ENCODE measurements at places on chromosomes 6 and 20.

DNA sequence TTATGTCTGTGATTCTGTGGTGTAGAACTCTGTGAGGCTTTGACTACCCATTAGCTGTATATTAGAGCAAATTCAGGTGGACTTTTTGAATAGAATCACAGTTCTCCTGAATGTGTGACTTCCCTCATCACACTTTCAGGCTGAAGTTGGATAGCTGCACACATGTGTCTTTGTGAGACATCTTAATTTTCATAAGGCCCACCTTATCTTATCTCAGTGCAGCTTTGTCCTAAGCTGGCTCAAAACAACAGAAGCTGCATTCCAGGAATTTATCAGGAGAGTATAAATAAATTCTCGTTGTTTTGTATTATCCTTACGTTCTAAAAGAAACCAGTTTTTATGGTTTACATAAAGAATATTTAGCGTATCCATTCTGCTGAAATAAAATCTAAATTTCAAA is 26.2 kb upstream of the SLC35D3 start:
- no peak for DNase-seq

DNA sequence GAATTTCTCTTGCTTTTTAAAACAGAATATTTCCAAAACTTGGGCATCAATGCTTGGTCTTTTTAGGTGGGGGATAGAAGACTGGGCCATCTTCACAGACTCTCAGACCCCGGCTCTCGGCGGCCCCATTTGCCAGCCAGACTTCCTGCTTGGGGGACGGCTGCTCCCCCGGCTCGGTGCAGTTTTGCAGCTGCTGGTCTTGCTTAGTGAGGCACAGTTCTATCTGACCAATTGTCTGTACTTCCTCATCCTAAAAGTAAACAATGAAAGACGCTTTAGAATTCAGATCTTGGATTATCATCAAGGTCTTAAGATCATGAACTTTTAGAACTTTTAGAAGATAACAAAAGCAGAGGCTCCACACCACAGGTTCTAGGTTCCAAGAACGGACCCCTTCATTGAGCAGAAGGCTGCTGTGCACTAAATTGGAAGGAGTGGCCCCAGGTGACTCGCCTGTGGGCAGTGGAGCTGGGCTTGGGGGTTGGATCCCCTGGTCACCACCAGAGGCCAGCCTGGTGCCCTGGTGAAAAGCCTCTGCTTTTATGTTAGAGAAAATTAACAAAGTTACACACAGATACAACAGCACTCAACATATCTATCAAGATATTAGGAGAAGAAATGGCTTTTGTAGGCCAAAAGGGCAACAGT is 26.7 kb downstream of the RNASET2 start:
- no peak for DNase-seq

DNA sequence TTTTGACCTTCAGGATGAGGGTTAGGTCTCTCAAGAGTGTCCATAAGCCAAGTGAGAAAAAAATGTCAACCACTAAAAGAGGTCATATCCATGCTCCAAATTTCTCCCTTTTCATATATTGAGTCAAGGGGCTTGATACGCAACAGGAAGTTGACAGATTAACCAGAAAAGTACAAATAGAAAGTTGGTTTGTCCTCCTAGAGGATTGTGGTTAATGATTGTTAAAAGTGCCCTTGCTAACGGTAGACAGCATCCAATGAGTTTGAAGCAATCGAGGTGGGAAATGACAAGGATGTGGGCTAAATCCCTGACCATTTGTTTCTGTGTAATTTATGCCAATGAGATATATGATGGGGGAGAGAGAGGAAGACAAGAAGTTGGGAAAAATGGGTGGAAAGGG is 18.1 kb upstream of the HBS1L start:
- DNase-seq = no peak

DNA sequence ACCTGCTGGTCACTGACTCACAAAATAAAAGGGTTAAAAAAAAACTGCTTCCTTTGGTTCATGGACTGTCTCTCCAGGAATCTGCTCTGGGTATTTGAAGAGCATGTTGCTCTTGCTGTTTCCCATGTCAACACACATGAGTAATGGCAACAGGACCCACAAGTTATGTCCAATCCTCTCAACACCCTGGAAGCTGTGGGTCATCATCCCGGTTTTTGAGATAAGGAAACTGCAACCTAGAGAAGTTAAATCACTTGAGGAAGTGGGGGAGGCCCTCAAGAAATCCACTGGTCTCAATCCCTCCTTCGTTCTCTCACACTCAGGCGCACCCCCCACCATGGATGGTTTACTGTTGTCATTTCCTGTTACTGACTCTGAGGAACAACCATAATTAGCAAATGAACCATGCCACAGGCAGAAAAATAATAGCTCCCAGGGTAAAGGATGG is 12.4 kb downstream of the MAP1LC3A start:
- DNase-seq = no peak

DNA sequence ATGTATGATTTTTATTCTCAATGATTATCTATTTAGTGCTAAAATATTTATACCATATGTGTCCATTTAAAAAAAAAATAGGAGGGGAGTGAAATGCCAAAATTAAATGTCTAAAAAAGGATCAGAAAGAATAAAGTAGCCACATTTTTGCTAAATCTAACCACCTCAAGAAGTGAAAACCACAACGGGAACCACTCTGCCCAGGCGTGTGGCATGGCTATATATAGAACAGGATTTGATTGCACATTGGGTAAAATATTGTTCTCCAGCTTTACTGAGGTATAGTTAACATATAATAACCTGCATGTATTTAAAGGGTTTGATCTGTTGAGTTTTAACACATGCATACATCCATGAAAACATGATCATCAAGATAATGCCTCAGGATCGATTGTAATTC is 19.0 kb upstream of the AFDN start:
- no peak for DNase-seq

DNA sequence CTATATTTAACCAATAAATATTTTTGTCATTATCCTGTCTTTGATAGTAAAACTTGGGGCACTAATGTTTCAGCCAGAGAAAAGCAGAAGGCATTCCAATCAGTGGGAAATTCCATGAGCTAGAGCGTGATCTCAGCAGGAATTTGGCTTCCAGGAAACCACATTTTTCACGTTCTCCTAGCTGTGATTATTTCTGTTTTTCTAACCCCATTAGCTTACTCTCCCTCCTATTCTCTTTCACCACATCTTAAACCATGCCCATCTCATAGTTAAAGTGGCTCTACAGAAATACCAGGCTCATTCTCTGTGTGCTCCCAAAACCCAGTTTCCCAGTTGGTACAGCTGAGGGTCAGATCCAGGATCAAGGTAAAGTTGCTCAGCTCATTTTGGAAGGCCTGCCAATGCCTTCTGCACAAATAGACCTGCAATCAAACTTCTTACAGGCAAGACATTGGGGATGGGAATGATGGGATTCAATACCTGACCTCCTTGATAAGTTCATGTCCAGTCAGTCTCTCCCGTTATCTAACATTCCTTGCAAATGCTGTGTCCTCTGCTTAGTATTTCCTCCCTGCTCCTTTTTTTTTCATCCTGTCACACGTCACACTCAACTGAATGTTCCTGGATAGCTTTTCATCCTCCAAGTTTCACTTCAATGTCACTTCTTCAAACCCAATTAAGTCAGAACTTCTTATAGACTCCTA is 33.1 kb upstream of the TMEM30A start:
- no peak for DNase-seq

- DNase-seq = no peak
Measured at GRCh38 chr6:3125815-3126214, 7.3 kb downstream of the BPHL start.

DNA sequence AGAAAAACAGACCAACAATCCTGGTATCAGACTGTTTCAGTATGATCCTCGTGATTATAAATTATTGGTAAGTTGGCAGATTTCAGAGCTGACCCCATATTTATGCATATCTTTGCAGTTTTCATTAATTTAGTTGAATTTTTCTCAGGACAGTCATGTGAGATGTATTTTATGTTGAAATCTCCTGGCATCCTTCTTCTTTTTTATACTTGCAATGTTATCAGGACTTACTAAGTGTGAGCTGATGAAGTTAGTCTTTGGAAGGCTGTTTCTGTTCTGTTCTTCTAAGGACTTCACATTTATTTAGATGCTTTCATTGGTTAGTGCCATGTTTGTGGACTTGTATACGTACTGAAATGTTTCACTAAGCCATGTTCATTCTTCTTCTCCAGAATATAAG is 17.2 kb downstream of the SMPDL3A start:
- DNase-seq = no peak

GRCh38 chr6:129943637-129944271 is 74.6 kb upstream of the L3MBTL3 start:
- DNase-seq = no peak

DNA sequence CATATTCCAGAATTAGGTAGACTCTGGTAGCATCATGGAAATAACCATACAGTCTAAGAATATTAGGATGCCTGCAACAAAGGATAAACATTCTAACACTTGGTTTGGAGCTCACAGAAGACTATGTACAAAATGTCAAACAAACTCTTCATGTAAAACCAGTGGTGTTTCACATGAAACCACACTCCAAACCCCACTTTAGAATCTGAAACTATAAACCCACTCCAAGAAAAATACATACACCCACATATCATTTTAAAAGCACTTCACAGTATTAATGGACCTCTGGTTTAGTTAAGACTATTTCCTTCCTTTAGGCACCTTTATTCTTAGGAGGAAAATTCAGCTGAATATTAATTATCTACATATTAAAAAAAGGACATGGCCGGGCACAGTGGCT is 10.5 kb downstream of the AURKA start:
- no peak for DNase-seq

GRCh38 chr20:35630636-35631035 is 15.0 kb downstream of the SPAG4 start:
- DNase-seq = no peak

GRCh38 chr6:14000901-14001300 is 76.1 kb downstream of the RNF182 start:
- no peak for DNase-seq

GRCh38 chr6:150753371-150754064 is 112.0 kb upstream of the MTHFD1L start:
- DNase-seq = no peak

GRCh38 chr6:122833021-122833491 is 44.0 kb downstream of the SMPDL3A start:
- DNase-seq = no peak

- no peak for DNase-seq
Measured at GRCh38 chr6:27230758-27231111, 16.8 kb upstream of the PRSS16 start.

DNA sequence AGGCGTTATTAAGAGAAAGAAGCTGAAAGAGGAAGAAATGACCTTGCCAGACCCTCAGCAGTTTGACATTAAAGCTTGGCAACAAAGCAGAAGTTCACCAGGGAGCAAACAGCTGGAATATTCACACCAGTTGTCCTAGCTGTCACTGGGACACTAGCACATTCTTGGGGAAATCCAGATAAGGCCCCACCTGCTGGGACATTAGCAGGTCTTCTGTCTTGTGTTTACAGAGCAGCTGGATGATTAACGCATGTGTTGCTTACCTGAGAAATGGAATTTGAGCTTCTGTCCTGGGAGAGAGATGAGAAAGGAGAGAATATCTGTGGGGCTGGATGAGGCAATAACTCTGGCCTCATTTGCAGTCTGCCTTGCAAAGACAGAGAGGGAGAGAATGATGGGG is 137.6 kb upstream of the RIN2 start:
- DNase-seq = no peak

GRCh38 chr6:82013561-82014530 is 233.7 kb downstream of the IBTK start:
- DNase-seq = no peak

- DNase-seq = no peak
Measured at GRCh38 chr6:16812993-16813392, 51.7 kb upstream of the ATXN1 start.

DNA sequence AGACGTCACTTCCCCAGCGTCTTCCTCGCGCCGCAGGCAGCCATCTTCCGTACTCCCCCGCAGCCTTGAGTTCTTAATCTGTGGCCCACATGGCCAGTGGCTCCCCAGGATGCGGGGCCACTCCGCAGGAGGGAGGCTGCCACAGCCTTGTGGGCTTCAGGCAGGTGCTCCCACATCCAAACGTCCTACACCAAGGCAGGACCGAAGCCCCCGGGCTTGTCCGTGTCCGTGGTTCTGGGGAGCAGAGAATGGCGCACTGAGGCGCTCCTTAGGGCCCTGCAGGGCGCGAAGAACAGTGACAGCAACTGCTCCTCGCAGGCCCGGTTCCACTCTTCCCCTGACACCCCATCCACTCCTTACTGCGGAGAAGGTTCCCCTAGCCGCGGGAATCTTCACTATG is 755.8 kb downstream of the PRIM2 start:
- DNase-seq = no peak

GRCh38 chr20:53032478-53032932 is 60.3 kb downstream of the TSHZ2 start:
- DNase-seq = no peak

DNA sequence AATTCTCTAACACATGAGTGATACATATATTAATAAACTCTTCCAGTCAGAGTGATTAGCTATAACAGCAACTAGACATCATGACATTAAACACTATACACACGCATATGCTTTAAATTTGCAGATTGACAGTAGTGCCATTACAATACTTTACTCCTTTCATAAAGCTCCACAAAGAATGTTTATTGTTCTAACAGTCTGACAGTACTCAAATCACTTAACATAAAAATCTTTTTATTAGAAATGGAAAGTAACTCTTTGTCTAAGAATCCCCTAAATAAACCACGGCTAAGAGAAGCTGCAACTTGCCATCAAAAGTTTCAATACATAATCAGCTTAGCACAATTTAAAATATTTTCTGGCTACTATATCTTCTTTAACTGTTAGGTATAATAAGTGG is 24.0 kb downstream of the SNX3 start:
- no peak for DNase-seq

DNA sequence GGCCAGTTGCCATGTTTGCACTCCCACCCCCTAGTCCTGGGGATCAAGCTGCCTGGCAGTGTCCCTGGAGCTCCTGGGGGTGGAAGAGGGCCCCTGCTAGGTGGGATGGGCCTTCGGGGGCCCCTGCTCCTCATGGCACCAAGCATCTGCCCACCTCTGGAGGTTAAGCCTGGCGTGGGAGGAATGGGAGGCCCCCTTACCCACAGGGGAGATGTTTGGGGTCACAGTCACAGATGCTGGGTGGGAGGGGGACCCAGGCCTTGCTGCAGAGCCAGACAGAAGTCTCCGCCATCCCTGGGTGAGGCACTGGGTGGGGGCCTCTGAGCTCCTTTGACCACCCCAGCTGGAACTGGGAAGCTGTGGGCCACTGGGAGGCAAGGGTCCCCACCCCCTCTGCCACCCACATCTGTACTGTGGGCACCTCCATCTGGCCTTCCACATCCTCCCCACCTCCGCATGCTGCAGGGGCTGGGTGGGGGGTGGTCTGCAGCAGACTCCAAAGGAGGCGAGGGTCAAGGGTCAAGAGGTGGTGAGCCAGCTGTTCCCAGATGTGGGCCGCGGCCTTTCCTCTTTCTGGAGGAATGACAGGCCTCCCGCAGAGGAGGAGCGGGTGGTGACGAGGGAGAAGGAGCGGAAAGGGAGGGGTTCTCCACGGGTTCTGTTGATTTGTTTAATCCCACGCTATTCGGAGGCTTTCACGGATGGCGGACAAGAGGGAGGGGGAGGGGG is 41.5 kb downstream of the YTHDF1 start:
- DNase-seq = no peak

DNA sequence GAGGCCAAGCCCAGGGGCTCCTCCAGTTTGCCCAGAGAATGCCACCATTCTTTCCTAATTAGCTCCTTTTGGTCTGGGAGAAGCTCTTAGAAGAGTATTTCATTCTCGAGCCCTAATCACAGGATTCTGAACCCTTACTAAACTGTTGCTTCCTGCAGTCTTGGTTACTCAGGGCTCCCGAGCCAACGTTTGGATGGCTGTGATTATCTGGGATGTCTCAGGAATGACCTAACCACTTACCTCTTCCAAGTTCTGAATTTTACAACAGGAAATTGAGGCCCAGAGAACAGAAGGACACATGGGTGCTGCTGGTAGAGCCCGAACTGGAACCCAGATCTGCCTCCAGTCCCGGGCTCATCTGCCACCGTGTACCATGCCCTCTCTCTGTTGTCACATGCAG is 22.2 kb upstream of the PNPLA1 start:
- DNase-seq = no peak
